Stimulated activated CD4-positive, alpha-beta T cell treated with anti-CD3 and anti-CD28 coated beads, Interleukin-1b, Interleukin-23, amount 100 ng/mL, for 4 hours (primary cell): ENCODE measurements at places on chromosomes 3 and 15.

DNA sequence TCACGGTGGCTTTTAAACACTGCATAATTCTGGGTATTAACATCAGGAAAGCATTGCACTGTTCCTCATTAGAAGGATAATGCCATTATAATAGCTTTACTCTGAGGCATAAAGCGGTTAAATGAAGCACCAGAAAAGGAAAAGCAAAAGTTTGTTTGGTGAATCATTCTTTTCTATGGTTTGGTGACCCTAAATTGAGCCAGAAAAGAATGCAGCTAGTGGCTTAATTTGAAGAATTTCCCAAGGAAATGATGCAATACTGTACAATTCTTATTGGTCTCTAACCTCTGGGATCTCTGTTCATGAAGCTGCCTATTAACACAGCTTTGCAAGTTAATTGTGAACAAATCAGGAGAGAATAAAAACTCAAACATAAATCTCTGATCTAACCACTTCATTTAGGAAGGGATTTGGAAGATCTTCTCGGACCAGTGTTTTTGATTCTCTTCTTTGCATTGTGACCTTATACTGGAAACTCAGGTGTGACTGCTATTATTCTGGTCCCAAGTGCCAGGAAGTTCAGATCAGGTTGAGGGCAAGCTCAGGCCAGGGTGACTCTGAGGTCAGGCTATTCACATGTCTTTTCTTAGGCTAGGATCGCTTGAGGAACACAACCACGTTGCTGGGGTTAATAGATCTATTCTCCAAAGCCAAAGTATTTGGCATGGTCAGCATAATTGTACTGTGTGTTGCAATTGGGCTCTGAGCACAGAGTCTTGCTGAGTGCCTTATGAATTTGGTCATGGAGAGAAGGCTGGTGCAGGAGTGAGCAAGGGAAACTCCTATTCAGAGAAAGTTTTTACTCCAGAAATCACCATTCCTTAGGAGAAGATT is 11.3 kb upstream of the DLG1 start:
- no peak for DNase-seq

DNA sequence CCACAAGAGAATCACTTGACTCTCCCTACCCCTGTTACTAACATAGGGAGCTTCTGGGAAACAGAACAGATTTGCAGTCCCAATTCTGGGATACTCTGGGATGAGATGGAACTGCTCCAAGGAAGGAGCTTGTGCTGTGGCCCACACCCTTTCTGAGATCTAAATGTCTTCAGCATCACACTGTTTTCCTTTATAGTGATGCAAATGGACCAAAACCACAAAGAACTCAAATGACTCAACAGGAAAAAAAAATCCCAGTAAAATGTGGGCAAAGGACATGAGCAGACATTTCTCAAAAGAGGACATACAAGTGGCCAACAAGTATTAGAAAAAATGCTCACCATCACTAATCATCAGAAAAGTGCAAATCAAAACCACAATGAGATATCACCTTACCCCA is 155.6 kb downstream of the NECTIN3 start:
- DNase-seq = no peak

- DNase-seq = no peak
These were observed 56.3 kb upstream of the CHD2 start for GRCh38 chr15:92843814-92844213.

- no peak for DNase-seq
These were observed 1358.5 kb downstream of the ROBO2 start for GRCh38 chr3:78398401-78398800.

DNA sequence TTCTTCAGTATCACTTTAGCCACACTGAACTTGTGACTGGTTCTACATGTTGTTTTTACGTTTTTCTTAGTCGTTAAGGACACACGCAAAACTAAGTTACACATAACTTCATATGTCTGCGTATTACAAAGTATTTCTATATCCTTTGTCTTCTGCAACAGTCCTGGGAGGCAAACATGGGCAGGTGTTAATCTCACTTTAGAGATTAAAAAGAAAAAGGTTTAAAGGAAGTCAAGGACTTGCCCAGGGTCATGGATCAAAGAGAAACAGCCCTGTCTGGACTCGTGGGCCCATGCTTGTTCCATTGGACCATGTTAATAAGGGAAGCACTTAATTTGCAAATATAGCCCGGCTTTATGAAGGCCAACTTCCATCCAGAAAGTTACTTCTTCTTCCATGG is 98.6 kb upstream of the LPP start:
- DNase-seq = no peak

DNA sequence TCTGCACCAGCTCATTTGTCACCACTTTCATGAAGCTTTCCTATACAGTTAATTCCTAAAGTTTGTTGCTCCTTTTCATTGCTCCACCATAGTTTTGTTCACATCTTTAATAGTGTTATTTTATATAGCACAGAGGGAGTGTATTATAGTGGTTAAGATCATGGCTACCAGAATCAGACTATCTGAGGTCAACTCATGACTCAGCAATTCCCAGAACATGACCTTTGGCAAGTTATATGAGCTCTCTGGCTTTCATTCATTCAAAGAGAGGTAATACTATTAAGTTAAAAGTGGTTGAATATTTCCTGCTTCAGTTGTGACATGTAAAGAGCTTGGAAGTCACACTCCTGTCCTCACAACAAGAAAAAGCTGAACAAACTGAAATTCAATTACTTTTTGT is 1073.5 kb downstream of the NAALADL2 start:
- no peak for DNase-seq

DNA sequence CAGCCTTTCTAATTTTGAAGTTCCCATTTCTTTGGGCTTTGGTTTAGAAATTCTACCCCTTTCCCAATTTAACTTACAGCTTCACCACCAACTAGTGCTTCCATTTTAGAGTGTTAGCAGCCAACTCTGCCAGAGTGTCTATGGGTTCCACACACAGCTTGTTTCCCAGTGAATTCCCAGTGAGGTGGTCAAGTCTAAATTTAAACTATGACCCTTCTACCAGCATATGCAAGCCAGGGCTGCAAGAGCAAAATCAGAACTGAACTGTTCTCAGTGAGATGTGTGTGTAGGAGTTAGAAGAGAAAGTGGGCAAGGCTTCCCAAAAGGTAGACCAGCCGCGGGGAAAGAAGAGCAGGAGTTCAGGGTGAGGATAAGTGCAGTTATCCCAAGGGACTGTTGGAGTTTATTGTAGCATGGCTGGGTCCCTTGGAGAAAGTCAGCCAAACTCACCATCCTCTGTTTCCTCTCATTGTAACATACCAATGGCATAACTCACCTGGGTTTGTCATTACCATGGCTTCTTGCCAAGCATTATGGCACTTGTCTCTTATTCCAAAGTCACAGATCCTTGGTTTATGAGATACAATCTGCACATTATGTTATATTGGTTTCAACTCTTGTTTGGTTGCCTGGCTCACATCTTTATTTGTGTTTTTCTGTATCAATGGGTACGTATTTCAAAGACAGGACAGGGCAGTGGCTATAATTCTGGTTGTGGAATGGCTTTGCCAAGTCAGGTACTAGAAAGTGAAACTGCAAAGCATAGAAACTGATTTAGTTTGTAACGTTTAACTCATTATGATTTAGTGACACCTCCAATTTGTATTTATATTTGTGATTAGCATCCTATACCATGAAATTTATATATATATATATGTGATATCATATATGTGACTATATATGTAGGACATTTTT is 130.2 kb upstream of the UMPS start:
- no peak for DNase-seq

DNA sequence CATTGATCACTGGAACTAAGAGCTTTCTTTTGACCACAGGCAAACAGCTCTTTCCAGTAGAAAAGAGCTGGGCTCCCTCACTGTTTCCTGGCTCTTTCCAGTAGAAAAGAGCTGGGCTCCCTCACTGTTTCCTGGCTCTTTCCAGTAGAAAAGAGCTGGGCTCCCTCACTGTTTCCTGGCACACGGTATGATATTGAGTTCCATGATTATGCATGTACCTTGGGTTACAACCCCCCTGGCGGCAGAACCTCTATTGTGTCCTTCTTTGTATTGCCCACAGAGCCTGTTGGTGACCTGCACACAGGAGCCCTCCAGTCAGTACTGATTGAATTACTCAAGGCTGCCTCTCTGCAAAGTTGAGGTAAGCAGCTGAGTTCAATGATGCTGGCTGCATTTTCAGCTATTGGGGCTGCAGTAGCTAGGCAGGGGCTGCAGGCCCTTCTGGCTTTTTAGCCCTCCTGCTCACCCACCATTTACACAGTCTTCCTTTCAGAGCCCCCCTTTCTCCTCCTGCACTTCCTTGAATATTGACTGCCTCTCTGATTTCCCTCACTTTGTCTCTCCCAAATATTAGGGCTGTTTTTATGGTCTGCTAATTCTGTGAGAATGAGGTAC is 10.2 kb downstream of the ACKR2 start:
- no peak for DNase-seq

- no peak for DNase-seq
These were observed 553.0 kb downstream of the NTRK3 start for GRCh38 chr15:87703327-87704111.

GRCh38 chr15:94234300-94234699 is 2.9 kb downstream of the MCTP2 start:
- no peak for DNase-seq

GRCh38 chr3:56784448-56785001 is 17.2 kb downstream of the ARHGEF3 start:
- DNase-seq = no peak

DNA sequence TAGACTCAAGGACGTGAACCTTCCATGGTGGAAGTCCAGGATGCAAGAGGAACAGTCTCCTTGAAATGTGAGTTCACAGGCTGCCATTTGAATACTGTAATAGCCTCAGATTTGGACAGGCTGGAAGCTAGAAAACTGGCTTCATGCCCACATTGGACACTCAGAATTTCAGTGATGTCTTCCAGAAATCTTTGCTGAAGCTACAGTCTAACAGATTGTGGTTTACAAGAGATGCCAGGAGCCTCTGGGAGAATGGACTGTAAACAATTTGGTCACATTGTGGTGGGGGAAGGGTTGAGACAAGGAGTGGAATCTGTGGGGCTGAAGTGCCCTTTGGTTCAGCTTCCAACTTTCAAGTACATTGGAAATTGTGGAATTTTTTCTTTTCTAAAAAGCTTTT is 252.0 kb upstream of the PROK2 start:
- no peak for DNase-seq

GRCh38 chr3:184337981-184338380 is 581 bp downstream of the FAM131A start:
- DNase-seq = no peak

- no peak for DNase-seq
These were observed 33.7 kb downstream of the CRYGS start for GRCh38 chr3:186510374-186511079.

DNA sequence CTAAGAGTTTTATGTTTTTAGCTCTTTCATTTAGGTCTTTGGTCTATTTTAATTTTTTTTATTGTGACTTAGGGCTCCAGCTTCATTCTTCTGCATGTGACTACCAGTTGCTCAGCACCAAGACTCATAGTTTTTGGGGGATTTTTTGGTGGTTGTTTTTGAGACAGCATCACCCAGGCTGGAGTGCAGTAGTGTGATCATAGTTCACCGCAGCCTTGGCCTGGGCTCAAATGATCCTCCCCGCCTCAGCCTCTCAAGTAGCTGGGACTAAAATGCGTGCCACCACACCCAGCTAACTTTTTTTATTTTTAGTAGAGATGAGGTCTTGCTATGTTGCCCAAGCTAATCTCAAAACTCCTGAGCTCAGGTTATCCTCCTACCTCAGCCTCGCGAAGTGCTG is 19.4 kb downstream of the CDV3 start:
- no peak for DNase-seq

DNA sequence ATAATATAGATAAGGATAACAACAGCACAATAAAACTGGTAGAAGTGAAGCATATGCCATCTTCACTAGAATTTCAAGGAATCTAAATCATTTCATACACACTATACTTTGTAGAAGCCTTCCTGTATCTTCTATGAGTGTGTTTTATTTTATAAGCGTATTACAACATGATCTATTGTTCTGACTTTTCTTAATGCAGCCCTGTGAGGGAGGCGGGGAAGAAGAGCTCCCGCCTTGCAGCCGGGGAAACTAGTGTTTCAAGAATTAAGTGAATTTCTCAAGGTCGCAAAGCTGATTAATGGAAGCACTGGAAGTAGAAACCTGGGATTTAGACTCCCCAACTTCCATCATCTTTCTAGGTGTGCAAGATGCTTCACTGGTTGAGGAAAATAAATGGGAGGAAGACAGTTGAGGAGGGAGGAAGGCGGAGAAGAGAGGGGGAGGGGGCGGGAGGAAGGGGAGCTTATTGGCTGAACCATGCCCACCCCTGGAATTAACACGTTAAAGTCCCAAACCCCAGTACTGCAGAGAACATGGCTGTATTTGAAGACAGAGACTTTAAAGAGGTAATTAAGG is 32.9 kb downstream of the VGLL4 start:
- DNase-seq = no peak

- DNase-seq = no peak
These were observed 54.3 kb downstream of the NTRK3 start for GRCh38 chr15:88202231-88202630.

DNA sequence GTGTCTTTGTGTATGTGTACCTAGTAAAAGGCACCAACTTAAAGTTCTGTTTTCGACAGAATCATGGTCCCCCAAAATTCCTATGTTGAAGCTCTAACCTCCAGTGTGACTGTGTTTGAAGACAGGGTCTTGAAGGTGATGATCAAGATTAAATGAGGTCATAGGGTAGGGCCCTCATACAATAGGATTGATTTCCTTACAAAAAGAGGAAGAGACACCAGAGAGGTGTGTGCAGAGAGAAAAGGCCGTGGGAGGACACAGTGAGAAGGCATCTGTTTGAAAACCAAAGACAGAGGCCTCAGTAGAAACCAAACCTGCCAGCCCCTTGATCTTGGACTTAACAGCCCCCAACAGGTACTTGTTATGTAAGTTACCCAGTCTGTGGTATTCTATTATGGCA is 52.0 kb upstream of the CORO2B start:
- DNase-seq = no peak
